Stimulated activated memory B cell treated with anti-CD40 and anti-IgM and Interleukin-4, amounts not matched to agents 10 μg/mL and 1 μg/mL and 100 μg/mL, for 72 hours (primary cell): ENCODE measurements at places on chromosomes 16 and 17.
A peak's percentile ranks its signal among the peaks of the same experiment; 100 is the strongest.

- no peak for ATAC-seq
Measured at GRCh38 chr16:3781421-3781820, 64.1 kb upstream of the TRAP1 start.

- no peak for ATAC-seq
Measured at GRCh38 chr17:61862105-61862574, 1.2 kb downstream of the BRIP1 start.

DNA sequence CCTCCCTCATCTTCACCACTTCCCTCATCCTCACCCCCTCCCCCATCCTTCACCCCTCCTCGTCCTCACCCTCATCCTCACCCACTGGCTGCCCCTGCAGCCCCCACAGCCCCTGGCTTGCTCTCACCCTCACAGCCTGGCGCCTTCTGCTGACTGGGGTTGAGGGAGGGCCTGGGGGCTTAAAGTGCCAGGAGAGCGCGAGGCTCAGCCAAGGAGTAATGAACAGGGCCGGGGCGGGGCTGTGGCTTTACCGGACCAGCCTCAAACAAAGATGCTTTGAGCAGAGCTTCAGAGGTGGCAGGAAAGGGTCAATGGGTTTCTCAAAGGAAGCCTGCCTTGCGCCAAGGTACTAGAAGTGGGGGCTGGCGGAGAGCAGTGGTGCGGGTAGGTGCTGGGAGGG lies at the start of gene PRSS33:
Gene PRSS33, minus strand, starts transcription at position 155 of the 400 bp plus-strand sequence. CDS start 1,013 bp downstream, outside the sequence.
- no peak for ATAC-seq

DNA sequence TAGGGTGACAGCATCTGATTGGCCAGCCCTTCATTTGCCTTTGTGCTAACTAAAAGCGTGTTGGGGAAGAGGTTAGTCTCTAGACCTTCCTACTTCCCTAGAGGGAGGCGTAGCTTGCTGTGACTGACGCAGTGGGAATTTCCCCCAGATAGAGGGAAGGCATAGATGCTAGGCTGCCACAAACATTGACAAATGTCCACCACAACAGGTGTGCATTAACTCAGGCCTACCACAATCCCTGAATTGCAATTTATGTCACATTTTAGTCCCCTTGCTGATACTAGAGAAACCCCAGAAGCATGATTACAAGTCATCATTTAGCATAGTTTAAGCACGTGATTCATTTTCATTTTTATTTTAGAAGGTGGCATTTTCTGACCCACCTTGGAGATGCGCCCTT lies 76.3 kb upstream of the WSB1 start:
- ATAC-seq, result peak; percentile 97

DNA sequence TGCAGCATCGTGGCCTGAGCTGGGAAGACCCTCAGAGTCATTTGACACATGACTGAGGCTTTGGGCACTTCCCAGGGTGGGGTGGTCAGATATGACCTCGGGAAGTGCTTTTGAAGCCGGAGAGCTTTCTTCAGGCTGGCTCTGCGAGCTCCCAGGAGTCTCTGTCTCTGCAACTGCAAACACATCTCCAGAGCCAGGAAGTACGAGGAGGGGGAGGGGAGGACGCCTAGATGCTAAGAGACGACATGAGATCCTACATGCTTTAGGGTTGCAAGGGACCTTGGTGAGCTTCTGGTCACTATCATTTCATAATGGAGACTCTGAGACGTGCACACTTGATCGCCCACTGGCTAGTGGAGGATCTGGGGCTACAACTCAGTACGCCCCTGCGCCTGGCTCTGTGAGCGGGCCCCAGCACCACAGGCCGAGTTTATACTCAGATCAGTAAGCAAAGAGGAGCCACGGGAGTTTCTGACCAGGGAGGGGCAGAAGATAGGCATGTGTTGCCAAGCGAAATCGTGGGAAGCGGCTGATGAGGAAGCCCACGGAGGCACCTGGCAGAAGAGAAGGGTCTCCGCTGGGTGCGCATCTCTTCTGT lies 527 bp upstream of the MGAT5B start:
- no peak for ATAC-seq

DNA sequence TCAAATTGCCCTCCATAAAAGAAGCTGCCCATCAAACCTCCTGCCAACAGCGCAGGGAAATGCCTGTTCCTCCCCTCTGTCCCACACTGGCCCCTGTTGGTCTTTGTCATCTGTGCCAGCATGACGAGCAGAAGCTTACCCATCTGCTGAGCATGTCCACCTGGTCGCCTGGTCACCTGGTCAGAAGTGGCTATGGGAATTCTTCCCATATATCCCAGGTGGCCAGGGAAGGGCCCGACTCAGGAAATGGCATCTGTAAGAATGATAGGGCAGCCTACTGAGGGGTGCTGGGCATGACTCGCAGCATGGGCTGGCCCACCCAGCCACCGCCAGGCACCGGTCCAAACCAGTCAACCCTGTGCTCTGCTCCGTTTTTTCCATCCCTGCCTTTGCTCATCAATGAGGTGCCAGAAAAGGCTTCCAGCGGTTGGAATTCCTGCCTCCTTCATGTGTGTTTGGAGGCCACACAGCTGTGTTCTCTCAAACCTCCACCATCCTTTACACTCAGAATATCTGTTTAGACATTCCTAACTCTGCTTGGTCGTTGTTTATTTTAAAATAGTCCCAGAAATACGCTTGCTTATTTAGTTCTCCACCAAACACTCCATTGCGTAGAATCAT lies 145.2 kb downstream of the CLEC16A start:
- ATAC-seq, result no peak

DNA sequence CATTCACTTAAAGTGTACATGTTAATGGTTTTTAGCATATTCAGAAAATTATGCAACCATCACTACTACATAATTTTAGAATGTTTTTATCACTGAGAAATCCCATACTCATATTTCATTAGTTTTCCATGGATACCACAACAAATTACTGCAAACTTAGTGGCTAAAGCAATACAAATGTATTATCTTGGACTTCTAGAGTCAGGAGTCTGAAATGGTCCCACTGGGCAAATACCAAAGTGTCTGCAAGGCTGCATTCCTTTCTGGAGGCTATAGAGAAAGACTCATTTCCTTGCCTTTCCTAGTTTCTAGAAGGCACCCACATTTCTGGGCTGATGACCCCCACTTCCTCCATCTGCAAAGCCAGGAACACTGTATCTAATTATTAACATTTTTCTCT lies 16.9 kb upstream of the GNAO1 start:
- no peak for ATAC-seq

DNA sequence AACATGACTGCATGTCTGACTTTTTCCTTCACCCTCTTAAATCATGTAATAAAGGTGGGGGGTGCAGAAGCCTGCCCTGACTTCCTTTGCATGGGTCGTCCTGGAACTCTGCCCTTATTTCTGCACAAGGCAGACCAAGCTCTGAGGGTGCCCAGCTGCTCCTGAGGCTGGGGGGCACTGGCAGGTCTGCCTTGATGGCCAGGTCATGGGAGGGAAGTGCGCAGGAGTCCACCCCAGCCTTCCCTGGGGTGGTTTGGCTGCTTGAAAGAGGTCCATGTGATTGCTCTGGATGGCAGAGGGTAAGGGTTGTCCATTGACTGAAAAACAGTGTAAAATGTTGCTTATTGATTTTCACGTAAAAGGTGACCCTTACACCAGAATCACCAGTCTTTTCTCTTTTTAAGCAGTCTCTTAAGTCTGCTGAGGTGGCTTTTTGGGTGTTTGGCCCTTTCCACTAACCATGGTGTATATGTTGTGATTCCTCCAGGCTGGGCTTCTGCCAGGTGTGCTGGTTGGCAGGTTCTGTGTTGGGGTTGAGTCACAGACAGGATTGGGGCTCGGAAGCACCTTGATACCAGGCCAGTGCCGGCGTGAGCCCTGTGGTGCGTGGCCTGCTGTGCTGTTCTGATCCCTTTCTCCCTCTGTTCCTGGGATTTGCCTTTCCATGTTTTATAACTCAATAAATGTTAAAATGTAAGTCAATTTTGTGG lies 19.4 kb downstream of the DHX38 start:
- no peak for ATAC-seq

- no peak for ATAC-seq
Measured at GRCh38 chr16:2163211-2163881, 7.8 kb downstream of the TRAF7 start.

GRCh38 chr16:85055493-85056210 lies 28.1 kb downstream of the KIAA0513 start:
- ATAC-seq, result peak; percentile 98

- no peak for ATAC-seq
Measured at GRCh38 chr17:12078791-12079190, 58.1 kb downstream of the MAP2K4 start.

GRCh38 chr17:74873874-74874614 lies 1.2 kb upstream of the FDXR start:
- ATAC-seq, result no peak

GRCh38 chr16:1530883-1531637 lies 2.4 kb upstream of the TMEM204 start:
- no peak for ATAC-seq

DNA sequence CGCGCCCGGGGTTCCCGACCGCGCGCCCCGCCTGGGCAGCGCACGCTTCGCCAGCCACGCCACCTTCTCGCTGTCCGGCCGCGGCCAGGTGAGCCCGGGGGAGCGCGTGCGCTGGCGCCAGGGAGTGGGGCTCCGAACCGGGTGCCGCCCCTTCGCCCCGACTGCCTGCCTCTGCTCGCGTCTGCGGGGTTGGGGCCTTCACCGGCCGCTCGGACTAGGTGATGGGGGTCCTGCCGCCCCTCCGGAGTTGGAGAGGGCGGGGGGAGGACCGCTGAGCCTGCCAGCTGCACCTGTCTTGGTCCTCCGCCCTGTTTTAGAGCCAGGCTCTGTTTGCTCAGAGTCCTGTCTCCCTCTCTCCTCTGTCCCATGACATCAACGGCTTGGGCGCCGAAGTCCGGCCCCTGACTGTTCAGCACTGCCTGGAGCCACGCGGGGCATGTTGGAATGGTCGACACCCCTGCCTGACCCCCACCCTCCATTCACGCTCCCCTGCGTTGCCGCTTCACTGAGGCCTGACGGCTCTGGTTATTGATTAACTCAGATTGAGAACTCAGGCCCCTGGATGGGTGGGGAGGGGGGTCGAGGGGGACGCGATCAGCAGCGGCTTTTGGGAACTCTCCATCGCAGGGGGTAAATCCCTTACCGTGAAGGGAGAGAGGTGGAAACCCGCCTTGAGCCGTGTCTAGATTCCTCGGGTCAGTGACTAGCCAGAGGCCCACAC lies 748 bp downstream of the SMTNL2 start:
- ATAC-seq, result no peak

DNA sequence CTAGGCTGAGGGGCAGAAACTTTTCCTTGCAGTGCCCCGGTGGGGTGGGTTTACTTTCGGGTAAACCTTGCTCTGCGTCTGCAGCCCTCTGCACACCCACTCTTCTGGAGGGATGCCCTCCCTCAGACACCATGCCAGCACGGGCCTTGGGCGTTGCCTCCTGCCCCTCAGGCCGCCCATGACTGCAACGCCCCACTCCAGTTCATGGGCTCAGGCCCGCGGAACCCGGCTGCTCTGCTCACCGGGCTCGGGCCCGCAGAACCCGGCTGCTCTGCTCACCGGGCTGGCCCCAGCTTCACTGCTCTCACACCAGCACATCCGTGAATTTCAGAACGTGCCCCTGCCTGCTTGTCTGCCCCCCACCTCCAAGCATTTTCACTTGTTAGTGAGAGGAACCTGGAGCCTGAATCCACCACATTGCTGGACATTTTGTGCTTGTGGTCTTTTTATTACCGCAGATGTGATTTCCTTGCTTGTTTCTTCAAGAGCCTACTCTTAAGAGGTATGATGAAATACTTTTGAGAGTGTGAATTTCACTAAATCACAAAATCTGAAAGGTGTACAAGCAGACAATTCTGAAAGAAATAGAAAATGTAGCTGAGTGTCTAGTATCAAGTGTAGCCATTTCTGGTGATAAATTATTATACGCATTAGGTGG lies 130.9 kb downstream of the RPTOR start:
- no peak for ATAC-seq

DNA sequence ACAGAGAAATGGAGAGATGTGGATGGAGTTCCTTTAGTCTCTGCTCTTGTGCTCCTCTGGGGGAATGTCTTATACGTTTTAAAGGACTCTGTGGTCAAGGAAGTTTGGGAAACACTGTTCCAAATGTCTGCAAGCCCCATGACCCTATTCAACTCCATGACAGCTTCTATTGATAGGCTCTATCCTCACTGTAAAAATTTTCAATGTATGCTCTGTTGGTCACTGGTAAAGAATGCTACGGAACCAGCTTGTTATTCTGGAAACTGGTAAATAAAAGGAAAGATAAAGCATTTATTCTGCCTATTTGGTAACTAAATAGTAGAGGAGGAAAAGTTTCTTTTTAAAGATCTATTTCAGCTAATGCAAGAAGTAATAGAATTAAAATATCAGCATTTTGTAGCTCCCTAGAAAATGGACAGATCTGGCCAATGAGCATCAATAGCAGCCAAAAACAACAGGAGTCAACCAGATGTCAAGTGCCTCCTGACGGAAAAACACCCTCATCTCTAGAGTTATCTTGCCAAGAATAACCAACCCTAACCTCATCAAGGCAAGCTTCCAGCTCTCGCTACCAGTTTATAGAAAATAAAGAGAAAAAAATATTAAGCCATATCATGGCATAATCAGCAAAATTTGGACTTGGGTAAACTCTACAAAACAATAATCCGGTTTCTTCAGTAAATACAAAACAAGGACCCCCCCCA lies 16.1 kb downstream of the GDE1 start:
- no peak for ATAC-seq

DNA sequence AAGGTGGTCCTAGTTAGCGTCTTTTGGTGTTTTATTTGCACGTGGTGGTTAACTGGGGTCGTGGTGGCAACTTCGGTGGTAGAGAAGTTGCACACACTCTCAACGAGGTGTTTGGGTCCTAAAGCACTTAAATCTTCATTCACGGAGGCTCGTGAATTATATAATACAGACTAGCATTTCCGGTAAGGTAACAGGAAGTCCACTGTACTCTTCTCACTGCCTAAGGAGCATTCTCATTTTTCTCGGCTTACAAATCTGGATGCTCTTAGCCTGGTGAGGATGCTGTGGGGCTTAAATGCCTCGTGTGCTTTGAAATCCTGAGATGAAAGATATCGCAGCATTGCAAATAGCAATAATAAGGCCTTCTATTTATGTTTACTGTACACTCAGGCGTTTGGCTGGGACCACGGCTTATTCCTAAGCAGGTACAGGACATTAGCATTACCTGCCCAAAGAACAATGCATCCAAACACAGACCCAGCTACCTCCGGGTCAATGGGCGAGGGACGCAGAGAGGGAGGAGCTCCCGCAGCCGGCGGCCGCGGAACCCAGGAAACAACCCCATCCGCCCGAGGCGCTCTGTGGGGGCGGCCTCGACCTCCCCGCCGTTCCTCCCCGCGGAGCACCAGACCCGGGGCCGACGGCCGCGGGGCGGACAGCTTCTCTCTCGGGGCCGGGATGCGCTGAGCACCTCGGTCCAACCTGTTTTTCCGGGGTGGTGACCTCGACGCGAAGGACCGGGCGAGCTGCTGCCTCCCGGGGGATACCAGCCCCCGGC lies 856 bp downstream of the DNAJA2 start:
- peak; percentile 67 for ATAC-seq

DNA sequence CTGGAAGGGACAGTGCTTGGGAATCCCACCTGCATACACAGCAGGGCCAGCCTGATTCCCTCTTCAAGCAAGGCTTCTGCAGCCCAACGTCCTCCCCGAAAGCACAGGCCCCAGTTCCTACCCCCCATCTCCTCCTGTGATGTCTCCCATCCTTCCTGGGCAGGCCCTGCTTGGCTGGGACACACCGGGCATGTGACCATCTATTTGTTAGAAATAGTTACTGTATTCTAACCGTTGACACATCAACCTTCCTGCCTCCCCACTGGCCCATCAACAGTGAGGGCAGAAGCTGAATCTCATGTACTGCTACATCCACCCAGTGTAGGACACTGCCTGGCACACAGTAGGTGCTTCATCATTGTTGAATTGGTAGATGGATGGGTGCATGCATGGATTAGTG lies 10.7 kb downstream of the PRR29 start:
- no peak for ATAC-seq
